ENCODE measurements at places on chromosomes 16 and 17.
A peak's percentile ranks its signal among the peaks of the same experiment; 100 is the strongest.

DNA sequence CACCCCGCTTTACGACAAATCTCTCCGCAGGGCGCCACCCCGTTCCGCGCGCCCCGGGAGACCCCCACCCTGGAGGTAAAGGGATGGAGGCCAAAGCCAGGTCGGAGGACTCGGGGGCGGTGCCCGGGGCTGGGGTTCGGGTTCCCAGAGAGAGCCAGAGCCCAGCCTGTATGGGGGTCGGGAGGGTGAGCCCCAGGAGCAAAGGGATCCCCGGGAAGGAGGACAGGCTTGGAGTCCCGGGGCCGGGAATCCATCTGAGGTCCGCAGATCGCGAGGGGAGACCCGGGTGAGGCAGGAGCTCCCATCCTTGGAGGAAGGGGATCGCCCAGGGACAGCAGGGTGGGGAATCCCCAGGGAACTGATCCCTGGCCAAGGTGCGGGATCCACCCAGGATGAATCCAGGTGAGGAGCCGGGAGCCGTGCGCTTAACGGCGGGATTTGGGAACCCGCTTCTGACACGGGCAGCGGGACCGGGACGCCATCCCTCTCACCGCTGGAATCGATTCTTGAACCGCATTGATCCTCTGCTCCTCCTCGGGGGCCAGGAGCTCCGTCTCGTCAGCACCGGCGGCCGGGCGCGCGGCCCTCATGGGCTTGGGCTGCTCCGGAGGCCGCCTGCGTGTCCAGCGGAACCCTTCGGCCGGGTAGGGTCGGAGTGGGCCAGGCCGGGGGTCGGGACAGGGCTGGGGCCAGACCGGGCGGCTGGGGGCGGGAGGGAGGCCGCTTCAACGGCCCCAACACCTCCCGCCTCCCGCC lies at the start of gene MMD:
MMD (minus strand) TSS at position 657 of the 756 bp plus-strand sequence; CDS start at position 517, 140 bp downstream.
- DNase-seq, result no peak

DNA sequence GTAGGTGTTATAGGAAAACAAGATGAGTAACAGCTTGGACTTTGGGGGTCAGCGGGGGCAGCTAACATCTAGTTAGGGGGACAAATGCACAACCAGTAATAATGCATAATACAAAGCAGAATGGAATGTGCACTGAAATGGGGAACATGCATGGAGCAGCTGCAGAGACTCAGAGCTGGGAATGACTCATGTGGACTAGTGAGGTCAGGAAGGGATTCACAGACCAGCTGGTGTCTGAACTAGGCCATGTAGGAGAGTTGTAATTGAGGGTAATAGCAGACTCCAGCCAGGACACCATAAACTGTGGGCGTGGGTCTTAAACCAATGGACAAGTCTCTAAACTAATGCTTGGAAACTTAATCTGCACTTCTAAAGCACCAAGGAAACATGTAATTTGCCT lies 176.8 kb upstream of the ASIC2 start:
- DNase-seq, result peak; percentile 81

- no peak for DNase-seq
Observed at GRCh38 chr17:49191409-49191916, 18.9 kb downstream of the GNGT2 start.

DNA sequence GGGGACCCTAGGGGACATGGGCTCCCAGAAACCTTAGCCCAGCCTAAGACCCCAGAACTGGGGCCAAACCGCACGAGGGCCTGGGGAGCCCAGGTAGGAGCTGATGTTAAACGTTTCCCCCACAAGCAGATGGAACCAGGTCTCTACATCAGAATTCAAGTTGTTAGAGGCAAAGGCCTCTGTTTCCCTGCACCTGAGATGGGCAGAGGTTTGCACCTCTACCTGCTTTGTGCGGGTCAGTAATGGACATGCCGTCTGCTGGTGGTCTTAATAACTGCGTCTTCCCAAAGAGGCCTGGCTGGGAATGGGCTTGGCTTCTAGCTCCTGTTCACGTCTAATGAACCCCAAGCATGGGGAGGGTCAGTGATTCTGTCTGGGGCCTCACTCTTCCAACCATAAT lies 79.1 kb downstream of the NDE1 start:
- no peak for DNase-seq

DNA sequence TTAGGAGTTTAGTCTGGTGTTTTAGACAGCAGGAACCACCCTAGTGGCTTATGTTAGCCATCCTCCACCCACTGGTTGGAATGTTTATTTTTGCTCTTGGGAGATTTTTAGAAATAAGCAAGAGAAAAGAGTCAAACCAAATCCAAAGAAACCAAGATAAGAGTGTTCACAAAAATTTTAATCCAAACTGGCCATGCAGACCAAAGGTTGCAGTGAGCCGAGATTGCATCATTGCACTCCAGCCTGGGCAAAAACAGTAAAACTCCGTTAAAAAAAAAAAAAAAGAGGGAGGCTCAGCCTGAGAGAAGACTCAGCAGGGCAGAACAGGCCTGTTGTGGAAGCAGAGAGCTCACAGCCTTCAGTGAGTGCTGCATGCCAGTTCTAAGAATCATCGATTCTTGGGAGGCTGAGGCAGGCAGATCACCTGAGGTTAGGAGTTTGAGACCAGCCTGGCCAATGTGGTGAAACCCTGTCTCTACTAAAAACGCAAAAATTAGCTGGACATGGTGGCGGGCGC lies 12.2 kb upstream of the C16orf54 start:
- no peak for DNase-seq

DNA sequence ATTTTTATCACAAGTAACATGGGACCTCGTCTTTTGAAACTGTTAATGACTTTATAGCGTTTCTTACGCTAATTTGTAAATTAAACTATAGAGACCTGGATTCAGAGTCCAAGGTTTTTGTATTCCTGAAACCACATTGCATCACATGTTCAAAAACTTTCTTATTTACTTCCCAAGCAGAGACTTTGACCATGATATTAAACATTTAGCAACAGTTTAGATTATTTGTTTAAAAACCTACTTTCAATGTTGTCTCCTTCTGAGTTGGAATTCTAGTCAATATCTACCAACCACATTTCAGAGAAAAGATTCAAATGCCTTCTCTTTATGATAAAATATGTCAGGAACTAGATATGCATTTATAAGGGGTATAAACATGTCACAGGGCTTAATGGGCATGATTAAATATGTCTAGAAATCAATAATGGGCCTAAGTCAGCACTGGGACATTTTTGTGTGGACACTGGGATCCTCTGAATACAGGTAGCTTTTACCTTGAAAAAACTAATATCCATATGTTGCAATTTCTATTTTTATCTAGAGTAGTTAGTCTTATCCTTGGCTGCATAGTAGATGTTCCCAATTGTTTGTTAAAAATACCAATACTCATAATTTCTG lies 6.3 kb upstream of the APOH start:
- DNase-seq, result no peak

GRCh38 chr17:28973425-28973824 lies 22.1 kb upstream of the PHF12 start:
- peak; percentile 84 for DNase-seq

GRCh38 chr17:57170866-57171265 lies 85.5 kb upstream of the MSI2 start:
- no peak for DNase-seq

- peak; percentile 78 for DNase-seq
Observed at GRCh38 chr17:17414341-17414805, 62.4 kb upstream of the MED9 start.

DNA sequence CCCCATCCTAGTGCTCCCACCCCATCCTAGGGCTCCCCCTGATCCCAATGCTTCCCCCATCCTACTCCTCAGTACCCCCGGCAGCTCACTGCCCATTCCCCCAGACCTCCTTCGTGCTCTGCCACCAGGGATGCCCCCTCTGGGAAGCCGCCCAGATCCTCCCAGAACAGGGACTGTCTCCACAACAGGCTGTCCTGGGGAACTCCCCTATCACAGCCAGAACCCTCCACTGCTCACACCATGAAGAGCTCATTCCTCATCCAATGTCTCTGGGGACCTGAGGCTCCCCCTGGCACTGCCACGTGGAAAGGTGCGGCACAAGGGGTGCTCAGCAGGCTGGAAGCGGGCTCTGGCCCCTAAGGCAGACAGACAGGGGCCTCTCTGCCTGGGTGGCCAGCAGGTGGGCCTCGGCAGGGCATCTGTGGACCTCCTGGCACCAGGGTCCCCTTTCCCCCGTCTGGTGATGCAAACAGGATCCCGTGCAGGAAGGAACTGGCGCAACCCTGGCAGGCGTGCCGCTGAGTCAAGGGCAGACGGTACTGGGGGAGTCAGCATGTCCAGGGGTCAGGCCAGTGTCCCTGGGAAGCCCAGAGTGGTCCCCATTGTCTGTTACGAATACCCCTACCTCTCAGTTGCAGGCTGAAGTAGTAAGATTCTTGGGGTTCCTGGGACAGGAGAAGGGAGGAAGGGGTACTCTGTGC lies 14.8 kb upstream of the PVALEF start:
- DNase-seq, result no peak

DNA sequence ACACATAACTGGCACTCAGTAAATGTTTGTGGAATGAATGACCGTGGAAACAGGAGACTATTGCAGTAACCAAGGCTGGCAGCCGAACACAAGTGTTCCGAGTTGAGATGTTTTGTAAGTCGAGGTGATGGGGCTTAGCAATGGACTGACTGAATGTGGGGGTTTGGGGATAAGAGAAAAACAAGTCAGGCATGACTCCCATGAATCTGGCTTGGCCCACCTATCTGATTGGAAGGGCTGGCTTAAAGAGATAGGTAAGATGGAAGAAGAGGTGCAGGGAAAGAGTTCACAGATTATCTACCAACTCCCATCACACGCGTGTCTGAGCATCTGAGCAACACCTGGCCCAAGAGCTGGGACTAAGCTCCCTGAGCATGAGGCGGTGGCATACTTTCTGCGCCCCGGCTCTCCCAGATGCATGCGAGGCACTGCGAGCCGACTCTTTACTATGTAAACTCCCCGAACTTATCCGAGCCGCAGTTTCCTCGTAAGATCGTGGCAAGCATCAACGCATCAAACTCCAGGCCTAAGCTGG lies 539 bp downstream of the IFT20 start:
- DNase-seq, result no peak

DNA sequence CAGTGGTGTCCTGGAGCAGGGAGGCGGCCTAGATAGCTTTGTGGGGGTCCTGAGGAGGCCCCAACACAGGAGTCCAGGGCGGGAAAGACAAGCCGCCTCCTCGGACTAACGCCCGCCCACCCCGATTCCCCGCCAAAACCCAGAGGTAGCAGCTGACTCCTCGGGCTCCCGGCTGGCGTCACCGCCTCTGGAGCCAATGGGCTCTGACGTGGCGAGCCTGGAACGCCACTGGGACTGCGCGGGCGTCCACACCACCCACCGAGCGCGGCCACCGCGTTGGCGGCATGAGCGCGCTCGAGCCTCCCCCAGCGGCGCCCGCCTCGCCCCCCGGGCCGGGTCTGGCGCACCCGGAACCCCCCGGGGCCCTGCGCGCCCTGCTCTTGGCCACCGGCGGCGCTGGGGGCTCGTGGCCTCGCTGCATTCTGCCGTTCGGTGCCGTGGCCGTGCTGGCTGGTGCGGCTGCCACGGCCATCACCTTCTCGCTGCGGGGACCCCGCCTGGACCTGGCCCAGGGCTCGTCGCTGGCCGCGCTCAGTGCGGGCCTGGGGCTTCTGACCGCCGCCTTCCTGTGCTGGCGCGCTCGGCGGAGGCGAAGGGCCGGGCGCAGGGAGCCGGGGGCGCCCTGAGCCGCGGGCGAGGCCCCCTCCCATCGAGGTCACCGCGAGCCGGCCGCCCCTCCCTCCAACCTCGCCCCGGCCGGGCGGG lies 3.4 kb upstream of the NTN3 start:
- DNase-seq, result peak; percentile 76
